ENCODE measurements at places on chromosomes 5 and 9. TPM values are rescaled to one million over a fixed set of nuclear protein-coding genes. Genes with fewer than 3 reads are reported as not detected.

NDUFB6 gene
- total RNA-seq, result 59.3 TPM

SPINK7 gene
- not detected for total RNA-seq

HDHD3 gene
- total RNA-seq, result 14.4 TPM

RALGPS1 gene
- 1.1 TPM for total RNA-seq

HEMGN gene
- total RNA-seq, result 2.6 TPM

FAM221B gene
- not detected for total RNA-seq

VLDLR gene
- total RNA-seq, result 9.3 TPM

ZNF366 gene
- not detected for total RNA-seq

MAN1B1 gene
- 25.1 TPM for total RNA-seq

SURF4 gene
- 198 TPM for total RNA-seq

SEMA6A gene
- total RNA-seq, result not detected

GRCh38 chr5:140192715-140193430, 17.9 kb downstream of the CYSTM1 start:
- DNase-seq, result no peak

- DNase-seq, result peak; percentile 77
Observed at GRCh38 chr9:136881691-136882108, 4.6 kb upstream of the TRAF2 start.

DNA sequence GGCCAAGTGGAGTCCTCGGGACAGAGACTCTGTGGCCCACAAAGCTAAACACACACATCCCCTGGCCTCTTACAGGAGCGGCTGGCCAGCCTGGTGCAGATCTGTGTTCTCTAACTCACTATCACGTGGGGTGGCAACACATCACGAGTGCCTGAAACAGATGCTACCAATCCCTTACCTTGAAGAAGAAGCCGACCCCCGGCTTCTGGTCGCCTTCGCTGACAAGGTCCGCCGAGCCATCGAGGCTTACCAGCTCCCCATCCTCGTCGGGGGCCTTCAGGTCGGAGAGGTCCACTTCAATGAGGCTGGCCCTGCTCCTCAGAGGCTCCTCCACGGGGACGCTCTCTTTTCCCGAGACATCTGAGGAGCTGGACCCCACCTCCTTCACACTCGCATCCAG, 86.7 kb downstream of the CAMSAP1 start:
- DNase-seq, result no peak

DNA sequence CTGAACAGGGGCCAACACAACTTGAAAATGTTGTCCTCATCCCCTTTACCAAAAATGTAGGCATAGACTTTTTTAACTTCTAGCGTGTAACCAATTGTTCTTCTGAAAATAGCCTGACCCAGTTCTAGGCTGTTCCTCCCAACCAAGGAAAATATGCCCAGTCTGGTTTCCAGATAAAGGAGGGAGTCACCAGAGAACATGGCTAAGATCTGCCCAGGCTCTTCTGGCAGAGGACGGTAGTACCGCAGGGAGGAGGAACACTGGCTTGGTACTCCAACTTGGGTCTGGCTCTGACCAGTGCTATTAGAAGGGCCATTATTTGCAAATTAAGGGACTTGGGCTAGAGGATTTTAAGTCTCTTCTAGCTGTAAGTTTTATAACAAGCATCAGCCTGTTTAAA, 63.1 kb downstream of the GRAMD2B start:
- no peak for DNase-seq

GRCh38 chr5:99674101-99674500, 745.3 kb upstream of the CHD1 start:
- no peak for DNase-seq

- no peak for DNase-seq
Observed at GRCh38 chr5:132635873-132636272, 22.1 kb upstream of the IL13 start.

DNA sequence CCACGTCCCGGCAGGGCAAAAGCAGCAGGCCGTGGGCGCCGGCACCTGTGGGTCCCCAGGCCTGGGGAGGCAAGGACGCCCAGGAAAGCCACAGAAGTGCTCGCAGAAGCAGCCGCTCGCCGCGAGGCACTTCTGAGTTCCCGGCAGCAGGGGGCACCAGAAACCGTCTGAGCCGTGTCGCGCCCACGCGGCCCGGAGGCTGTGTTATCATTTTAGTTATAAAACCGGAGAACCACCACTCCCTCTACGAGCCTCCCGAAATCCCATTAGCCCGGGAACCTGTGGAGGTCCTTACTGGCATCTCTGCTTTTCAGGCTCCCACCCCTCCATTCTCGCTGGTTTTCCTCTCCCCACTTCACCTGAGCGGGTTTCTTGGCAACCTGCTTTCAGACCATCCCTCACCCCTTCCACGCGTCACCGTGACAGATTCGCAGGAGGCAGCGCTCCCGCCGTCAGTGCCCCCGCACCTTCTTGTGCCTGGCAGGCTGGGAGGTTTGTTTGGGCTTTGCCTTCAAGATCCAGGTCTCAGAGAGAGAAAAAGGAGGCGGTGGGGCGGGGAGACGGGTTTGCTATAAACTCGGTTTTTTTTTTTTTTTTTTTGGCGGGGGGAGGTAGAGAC, 2.3 kb downstream of the GDNF start:
- DNase-seq, result peak; percentile 76

GRCh38 chr5:120122703-120123102, 341.4 kb upstream of the PRR16 start:
- DNase-seq, result no peak

DNA sequence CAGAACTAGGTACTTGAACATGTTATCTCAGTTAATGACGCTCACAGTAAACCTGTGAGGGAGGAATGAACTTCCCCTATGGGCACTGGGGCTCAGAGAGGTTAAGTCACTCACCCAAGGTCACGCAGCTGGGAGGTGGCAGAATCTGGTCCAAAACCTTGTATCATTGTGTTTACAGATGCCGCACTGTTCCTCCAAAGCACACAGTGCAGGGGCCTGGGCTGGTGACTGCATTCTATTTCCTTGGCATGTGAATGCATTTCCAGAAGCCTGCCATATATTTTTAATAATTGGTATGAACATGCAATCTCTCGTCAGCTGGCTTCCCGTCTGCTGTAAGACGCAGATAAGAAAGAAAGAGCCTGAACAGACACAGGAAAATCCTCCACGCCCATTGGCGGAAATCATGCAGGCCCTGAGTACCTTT, 77.0 kb upstream of the TBC1D2 start:
- DNase-seq, result no peak

GRCh38 chr5:125263356-125263755, 516.9 kb upstream of the ZNF608 start:
- no peak for DNase-seq

DNA sequence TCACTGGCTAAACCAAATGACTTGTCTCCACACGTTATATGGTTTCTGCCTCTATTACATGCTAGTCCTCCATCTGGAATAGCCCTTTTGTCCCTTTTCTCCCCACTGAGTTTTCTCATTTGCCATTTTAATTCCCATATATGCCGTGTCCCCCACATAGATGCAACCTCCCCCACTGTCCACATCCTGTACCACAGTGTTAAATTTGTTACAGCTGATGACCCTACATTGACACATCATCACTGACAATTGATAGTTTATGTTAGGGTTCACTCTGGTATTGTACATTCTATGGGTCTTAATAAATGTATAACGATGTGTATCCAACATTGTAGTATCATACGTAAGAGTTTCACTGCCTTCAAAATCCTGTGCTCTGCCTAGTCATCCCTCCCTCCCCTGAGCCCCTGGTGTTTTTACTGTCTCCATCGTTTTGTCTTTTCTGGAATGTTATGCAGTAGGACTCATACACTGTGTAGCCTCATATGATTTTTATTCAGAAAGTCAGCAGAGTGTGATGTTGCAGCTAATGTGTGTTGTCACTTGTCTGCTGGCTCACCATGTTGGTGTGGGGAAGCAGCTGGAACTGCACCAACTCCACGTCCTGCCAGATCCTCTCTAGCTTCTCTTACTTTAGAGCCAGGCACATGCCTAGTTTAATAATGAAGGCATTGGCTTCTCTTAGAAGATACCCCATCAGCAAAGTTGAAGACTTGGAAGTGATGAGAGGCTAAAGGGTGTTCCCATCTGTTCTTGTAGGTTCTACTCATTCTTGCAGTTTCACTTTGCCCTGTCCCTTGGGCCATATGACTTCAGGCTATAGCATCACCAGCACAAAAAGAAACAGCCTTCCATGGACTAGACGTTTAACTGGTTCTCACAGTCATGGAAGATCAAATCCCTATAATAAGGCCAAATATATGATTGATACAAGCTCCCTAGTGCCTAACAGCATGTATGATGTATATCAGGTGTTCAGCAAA, 30.2 kb downstream of the LRRC70 start:
- no peak for DNase-seq

- no peak for DNase-seq
Observed at GRCh38 chr9:117542021-117542420, 127.2 kb upstream of the ASTN2 start.

GRCh38 chr5:120555345-120555744, 91.2 kb downstream of the PRR16 start:
- DNase-seq, result no peak

- no peak for DNase-seq
Observed at GRCh38 chr5:122385808-122386207, 73.8 kb downstream of the SNCAIP start.

DNA sequence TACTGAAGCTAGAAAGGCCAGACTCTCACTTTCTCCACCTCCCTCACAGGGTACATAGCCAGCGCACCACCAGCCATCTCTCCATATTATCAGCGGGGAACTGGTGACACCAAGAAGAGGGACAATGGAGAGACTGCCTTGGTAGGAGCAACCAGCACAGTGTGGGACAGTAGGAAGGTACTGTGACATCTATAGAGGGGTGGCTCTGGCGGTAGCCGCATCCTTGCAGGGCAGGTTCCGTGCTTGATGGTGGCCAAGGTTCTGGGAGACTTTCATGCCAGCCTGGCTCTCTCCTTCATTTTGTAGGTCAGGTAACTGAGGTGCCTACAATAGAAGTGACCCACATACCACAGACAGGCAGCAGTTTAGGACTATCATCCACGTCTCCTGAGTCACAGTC, 65.5 kb upstream of the SMIM23 start:
- no peak for DNase-seq

DNA sequence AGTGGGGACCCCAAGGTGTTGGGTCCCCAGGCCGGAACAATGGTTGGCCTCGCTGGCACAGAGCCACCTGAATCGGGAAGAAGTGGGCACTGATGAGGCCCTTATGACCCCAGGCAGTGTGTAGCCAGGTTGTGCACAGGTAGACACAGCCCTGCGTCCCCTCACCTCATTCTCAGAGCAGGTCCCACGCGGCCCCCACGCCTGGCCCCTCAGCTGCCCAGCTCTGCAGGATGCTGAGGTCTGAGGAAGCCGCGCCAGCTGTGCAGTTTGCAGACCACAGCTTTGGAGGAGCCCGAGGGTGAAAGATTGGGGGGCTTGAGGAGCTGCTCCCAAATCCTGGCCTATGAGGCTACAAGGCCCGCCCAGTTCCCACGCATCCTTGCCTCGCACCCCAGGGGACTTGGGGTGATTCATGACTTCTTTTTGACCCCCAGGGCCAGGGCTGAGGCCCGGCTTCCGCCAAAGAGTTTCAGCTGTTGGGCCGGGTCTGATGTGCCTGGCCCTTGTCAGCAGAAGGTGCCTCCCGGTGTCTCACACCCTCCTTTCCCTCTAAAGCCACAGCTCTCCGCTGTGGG, 87.8 kb upstream of the PHYKPL start:
- DNase-seq, result no peak

- DNase-seq, result no peak
Observed at GRCh38 chr5:180959661-180960060, 29.0 kb upstream of the BTNL3 start.

DNA sequence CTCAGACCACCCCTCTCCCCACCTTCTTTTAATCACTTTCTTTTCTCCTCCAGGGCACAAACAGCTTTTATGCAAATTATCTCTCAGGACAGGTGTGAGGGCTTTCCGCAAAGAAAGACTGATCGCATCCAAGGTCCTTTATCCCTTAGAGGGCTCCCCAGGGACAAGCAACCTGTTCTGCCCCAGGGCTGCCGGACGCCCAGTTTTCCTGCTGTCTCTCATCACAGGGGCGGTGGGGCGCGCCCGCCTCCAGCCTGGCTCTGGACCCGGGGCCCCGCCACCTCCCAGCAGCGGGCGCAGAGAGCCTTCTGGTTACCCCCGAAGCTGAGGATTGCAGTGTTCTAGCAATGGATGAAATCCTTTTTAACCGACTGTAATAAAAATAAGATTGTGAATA, 266.1 kb downstream of the CWC27 start:
- no peak for DNase-seq

- no peak for DNase-seq
Observed at GRCh38 chr9:6829027-6829426, 71.3 kb downstream of the KDM4C start.

- DNase-seq, result no peak
Observed at GRCh38 chr5:19862711-19863110, 125.3 kb downstream of the CDH18 start.

- DNase-seq, result no peak
Observed at GRCh38 chr5:40914835-40915234, 5.5 kb downstream of the C7 start.

GRCh38 chr9:95459851-95460517, 56.8 kb downstream of the PTCH1 start:
- DNase-seq, result no peak

- no peak for DNase-seq
Observed at GRCh38 chr9:18874069-18874468, 158.9 kb downstream of the SAXO1 start.

GRCh38 chr5:61346511-61346910, 14.5 kb downstream of the ZSWIM6 start:
- no peak for DNase-seq

DNA sequence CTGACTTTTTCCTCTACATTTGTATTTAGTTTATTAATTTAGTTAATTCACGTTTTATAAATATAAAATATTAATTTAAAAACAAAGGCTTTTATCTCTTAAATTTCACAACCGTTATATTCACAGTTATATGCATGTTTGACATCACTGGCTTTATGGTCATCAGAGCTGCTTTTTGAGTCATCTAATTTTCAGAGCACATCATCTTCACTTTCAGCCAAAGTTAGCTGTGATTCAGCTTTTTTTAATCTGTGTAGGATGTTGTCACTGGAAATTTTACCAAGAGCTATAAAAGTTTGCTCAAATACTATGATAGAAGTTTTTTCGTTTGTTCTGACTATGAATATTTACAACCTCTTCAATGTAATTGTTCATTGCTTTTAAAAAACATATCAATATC, 12.4 kb downstream of the CDC37L1 start:
- no peak for DNase-seq

- no peak for DNase-seq
Observed at GRCh38 chr9:7802666-7803065, 3.1 kb upstream of the DMAC1 start.

GRCh38 chr5:68316469-68316868, 100.9 kb downstream of the PIK3R1 start:
- no peak for DNase-seq
